ENCODE measurements at places on chromosomes 3 and 15.

DNA sequence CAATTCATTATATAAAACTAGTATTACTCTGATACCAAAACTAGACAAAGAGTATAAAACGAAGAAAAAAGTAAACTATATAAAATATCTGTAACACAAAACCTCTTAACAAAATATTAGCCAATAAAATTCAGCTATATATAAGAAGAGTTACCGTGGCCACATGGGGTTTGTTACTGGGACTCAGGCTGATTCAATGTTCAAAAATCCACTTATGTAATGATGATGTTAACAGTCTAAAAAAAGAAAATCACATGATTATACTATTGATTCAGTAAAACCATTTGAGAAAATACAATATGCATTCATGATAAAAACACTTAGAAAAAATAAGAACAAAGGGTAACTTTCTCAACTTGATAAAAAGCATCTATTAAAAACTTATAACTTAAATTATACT lies 18.3 kb downstream of the P2RY1 start:
- DNase-seq, result no peak

GRCh38 chr15:99749386-99749785 lies 16.1 kb upstream of the LYSMD4 start:
- no peak for DNase-seq

GRCh38 chr3:192947421-192947820 lies 29.8 kb upstream of the MB21D2 start:
- no peak for DNase-seq

DNA sequence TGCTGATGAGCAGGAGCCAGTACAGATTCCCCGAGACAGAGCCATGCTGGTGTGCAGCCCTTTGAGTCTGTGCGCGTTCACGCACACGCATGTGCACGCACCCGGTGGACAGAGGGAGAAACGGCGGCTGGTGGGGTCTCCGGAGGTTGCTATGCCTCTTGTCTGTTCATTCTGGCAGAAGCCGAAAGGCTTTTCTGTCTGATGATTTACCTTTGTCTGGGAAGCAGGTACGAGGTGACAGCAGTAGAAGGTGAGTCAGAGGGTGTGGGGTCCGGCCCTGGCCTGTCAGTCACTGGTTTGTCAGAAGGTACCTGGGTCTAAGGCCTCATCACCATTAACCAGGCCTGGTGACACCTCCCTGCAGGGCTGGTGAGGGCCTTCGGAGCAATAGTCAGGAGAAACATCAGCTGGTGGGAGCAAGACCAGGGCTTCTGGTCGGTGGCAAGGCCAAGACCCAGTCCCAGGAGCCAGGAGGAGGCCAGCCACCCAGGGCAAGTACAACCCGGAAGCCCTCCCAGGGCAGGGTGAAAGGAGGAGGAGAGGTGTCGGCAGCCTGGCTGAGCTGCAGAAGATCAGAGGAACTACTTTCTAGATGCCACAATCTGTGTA lies 7.5 kb downstream of the PCSK6 start:
- DNase-seq, result no peak

GRCh38 chr3:178602856-178603255 lies 66.6 kb downstream of the KCNMB2 start:
- no peak for DNase-seq

- DNase-seq, result no peak
These were observed 132.7 kb upstream of the BHLHE40 start for GRCh38 chr3:4846543-4846942.

DNA sequence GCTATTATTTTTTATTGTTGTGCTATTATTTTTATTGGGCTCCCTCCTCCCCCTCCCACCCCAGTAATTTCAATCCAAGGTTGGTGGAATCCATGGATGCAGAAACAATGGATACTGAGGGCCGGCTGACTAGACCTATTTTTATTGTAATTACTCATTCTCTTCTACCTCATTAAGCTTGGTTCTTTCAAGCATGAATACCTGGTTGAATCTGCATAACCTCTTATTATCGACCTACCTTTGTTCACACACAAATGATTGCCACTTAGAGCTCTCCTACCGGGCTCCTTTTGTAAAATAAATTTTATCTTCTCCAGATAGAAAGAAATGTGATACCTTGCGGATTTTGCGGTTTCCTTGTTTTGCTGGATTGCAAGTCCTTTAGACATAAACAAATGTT lies 31.6 kb downstream of the BTD start:
- no peak for DNase-seq

GRCh38 chr3:156826896-156827882 lies 1.0 kb downstream of the LEKR1 start:
- DNase-seq, result no peak

DNA sequence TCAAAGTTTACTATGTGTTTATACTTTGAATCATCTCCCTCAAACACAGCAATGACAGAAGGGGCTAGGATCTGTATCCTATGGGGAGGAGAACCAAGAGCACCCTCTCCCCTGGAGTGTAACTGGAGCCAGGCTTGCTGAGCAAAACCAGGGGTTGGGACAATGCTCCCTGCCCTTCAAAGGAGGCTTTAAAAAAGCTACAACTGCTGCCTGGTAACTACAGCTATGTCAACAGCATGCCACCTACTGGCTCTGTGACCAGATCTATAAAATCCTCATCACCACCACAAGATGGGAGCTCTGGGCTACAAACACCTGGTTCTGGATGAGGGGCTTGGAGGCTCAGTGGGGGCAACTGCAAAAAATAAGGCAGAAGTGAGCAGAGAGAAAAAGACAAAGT lies 61.9 kb downstream of the ANO10 start:
- DNase-seq, result no peak

GRCh38 chr3:26259176-26259575 lies 363.4 kb upstream of the LRRC3B start:
- no peak for DNase-seq

DNA sequence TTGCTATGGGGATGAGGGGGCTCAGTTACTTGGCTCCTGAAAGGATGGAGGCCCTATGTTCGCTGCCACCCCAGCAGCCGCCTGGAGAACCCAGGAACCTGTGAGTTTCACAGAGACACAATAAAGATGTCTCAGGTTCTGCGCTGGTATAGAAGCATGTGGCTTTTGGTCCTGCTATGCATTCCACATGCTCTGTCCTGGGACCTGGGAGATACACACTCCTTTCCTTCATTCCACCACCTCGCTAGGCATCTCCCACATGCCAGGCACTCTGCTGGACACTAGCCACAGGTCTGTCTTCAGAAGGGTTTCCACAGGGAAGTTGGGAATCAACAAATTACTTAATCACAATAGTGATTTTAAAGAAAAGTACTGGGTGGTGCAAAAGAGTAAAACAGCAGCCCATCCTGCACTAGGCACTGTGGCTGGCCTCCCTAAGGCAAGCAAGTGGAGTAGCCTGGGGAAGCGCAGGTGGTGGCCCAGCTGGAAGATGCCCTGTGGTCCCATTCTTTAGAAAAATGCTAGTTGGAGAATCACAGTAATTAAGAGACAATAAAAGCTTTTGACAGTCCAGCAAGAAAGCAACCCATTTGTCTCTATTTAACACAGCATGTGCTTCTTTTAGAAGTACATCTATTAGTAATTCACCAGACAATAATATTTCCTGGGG lies 408.9 kb upstream of the WNT5A start:
- no peak for DNase-seq

DNA sequence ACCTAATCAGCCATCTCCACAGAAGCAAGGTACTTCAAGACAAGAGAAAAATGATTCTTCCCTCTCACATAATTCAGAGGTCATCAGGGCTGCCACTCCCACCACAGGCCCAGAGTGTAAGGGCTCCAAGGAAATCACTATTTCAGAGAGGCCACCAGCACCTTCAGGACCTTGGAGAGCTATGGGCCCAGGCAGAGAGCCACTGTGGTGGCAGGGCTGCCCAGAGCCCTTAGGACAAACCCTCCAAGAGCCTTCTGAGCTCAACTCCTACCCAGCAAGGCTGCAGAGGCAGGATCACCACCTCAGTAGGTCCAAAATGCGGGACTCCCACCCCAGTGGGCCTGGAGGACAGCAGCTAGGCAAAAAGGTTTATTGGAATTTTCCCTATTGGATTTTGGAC lies 17.9 kb upstream of the FAN1 start:
- DNase-seq, result no peak

DNA sequence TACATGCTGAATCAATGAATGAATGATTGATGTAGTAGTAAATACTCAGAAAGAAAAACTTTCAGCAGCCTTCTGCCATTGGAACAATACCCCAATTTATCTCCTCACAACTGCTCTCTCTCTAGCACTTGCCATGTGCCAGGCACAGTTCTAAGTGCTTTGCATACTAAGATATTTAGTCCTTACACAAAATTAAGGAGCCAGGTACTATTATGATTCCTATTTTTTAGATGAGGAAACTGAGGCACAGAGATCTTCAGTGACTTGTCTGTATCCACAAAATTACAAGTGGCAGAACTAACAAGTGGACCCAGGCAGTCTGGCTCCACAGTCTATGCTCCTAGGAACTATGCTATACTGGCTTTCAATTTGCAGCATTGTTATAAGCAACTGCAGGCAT lies 279.2 kb downstream of the LSAMP start:
- DNase-seq, result no peak

GRCh38 chr3:20909511-20909910 lies 723.5 kb upstream of the SGO1 start:
- DNase-seq, result no peak

- DNase-seq, result no peak
These were observed 317.1 kb upstream of the TGFBR2 start for GRCh38 chr3:30289324-30289723.

- DNase-seq, result no peak
These were observed 166.1 kb downstream of the SSR3 start for GRCh38 chr3:156388497-156389448.

DNA sequence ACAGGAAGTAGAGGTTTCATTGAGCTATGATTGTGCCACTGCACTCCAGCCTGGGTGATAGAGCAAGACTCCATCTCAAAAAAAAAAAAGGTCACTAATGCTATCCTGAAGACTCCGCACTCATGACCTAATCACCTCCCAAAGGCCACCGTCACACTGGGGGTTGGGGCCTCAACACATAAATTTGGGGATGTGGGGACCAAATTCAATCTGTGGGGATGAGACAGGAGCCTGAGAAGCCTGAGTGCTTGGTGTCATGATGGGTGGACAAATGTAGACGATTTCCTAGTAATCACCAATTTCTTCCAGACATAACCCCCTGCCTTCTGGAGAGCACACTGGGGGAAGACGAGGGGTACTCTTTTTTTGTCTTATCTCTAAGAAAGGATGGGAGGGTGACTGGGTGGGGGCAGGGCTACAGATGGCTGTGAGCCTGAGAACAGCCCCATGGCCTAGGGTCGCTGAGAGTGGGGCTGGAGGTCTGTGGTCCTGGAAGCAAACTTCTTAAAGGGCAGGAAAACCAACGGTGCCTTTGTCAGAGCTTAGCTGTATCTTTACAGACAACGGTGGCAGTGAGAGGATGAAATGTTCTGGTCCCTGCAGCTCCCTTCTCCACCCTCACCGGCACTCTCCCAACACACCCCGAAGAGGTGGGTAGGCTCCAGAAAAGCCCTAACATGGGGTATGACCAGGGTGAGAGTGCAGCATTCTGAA lies 16.6 kb upstream of the KLF13 start:
- DNase-seq, result no peak

DNA sequence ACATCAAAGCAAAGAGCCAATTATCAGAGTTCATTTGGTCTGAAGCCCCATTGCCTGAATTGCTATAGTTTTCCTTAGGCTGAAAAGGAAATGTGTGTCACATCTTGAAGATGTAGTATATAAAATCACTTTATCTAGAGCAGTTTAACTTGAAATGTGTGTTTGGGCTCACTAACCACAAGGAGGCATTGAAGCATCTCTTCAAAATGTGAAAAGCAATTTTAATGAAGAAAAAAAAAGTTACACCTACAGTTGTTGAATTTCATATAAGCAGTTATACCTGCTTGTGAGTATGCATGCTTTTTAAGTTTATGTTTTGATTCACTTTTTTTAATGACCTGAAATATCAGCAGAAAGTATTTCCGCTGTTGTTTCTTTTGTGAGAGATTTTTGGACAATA lies 129.3 kb downstream of the IQCH start:
- peak; percentile 40 for DNase-seq

DNA sequence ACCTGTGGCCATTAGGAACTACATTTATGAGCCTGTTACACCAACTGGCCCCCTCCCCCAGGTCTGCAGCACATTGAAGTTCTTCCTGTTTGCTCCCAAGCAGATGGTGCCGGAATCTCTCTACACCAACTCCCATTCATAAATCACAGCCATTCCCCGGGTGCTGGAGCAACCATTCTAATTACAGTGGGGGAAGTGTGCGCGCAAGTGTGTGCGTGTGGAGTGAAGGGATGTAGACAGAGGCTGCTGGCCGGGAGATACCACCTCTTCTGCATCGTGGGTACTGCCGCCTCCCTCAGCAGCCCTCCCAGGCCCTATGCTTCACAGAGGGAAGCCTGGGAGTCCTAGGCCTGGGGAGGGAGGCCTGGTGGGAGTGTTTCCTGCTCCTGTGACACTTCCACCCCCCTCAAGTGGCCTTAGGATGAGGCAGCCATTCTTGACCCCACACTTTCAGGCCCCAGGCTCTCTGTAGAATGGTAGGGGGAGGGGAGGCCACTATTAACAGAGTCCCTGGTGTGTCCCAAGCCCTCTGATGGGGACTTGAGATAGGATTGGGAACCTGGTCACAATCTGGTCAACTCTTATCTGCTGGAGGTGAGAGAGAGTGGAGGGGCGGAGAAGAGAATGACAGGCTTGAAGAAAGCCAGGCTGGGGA lies 69.1 kb downstream of the MAGEF1 start:
- DNase-seq, result peak; percentile 68

DNA sequence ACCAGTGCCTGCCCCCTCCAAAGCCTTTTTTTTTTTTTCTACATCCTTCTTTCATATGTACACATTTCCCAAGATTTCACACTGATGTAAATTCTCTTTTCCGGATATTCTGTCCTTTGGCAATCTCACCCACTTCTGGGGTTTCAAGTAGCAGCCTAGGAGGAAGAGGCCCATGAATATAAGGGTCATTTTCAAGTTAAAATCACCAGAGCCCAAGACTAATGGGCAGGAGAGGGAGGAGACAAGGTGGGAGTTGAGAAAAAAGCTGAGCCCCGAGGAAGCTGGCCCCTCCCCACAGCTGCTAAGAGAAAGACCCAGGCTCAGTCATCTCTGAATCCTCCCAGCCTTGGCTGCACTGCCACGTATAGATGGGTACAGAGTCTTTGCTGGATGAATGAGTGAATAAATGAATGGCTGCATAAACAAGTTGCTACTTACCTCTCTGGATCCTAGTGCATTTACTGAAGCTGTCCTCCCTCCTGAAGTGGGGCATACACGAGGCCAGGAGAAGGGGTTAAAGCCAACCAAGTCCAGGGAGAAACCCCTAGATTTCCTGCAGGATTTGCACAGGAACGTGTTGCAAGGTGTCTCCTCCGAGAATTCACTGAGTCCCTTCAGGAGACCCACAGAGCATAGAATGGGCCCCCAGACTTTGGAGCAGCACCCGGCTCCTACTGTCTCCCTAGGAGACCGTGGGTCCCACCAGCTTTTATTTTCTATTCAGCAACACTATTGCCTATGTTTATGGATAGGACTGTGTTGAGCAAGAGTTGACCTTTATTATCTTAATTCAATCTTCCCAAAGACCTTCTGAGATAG lies 100.8 kb upstream of the LIPC start:
- DNase-seq, result no peak

GRCh38 chr15:78197632-78198031 lies 36.7 kb downstream of the ACSBG1 start:
- DNase-seq, result no peak

- no peak for DNase-seq
These were observed 39.6 kb downstream of the LEKR1 start for GRCh38 chr3:156865732-156866131.

GRCh38 chr15:69648212-69648611 lies 195.6 kb downstream of the RPLP1 start:
- no peak for DNase-seq

GRCh38 chr3:135759651-135760050 lies 205.9 kb upstream of the PPP2R3A start:
- DNase-seq, result no peak

All from KBM-7 (cell line).